Right lobe of liver (tissue), 6 donors: ENCODE measurements at places on chromosomes 16 and 17. TPM values are rescaled to one million over a fixed set of nuclear protein-coding genes. Genes with fewer than 3 reads are reported as not detected.

- DNase-seq: no peak
These were observed 46.5 kb downstream of the KSR1 start for GRCh38 chr17:27502526-27503324.

DNA sequence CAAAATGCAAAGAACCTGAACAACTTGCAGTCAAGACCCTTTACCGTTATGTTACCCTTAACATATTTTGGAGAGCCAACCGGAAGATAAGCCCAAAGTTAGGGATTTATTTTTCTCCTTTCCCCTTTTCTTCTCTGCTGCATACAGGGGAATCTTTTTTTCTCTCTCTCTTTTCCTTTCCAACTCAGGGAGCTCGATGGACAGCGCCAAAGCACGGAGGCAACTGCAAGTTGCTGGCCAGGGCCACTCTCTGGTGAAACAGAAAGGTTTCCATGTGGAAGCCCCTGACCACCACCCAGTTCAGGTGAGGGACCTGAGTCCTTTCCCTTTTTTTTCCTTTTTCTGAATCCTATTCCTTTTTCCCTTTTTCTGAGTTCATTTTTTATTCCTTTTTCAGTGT, 98.8 kb upstream of the COX10 start:
- no peak for DNase-seq

DNA sequence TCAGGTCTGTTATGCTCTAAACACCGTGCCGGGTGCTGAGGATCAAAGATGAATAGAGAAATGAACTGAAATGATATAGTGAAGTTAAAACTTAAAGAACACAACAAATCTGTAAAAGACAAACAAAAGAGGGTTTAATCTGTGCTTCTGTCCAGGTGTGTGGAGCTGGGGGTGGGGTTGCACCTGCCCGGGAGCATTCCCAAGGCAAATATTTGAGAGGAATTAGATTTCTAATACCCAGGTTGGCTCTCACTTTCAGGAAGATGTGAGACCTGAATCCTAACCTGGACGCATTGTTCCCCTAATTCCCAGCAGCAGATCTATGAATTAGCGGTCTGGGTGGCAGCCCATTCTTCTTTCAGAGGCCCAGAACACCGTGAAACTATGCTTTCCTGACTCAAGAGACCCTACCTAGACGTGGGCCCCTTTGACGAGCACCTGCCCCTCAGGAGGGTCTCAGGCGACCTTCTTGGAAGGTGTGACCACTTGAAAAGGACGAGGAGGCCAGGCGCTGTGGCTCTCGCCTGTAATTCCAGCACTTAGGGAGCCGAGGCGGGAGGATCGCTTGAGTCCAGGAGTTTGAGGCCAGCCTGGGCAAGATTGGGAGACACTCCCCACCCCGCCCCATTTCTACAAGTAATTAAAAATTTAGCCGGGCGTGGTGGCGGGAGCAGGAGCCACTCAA, 677 bp upstream of the RANGRF start:
- no peak for DNase-seq

TMEM238L gene
- not detected for total RNA-seq

TBC1D3H gene
- not detected for total RNA-seq

ENKD1 gene
- 4.4 TPM for total RNA-seq

ACE gene
- 5.8 TPM for total RNA-seq

GRCh38 chr17:70110443-70110880, 35.4 kb downstream of the KCNJ16 start:
- no peak for DNase-seq

TNFSF13 gene
- total RNA-seq: 13.0 TPM

GRCh38 chr16:23952128-23952970, 116.6 kb downstream of the PRKCB start:
- no peak for DNase-seq

CAPNS2 gene
- 0.29 TPM for total RNA-seq

- no peak for DNase-seq
These were observed 7.3 kb upstream of the ALOX15 start for GRCh38 chr17:4648741-4649140.
